ENCODE measurements at places on chromosomes 1 and 21.

DNA sequence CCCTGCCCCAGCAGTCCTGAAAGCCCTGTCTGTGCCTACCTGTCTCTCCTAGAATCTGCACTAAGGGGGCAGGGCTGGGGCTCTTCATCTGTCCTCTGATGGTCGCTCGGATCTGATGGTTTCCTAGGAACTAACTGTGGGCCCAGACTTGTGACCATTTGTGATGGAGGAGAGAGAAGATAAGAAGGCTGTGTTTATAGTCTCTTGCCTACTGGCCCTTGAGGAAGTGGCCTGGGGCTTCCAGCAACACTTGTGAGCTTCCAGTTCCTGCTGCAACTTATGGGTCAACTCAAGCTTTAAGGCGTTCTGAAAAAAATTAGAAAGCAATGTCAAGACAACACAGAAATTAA is 53.2 kb upstream of the SYNC start:
- DNase-seq = no peak

DNA sequence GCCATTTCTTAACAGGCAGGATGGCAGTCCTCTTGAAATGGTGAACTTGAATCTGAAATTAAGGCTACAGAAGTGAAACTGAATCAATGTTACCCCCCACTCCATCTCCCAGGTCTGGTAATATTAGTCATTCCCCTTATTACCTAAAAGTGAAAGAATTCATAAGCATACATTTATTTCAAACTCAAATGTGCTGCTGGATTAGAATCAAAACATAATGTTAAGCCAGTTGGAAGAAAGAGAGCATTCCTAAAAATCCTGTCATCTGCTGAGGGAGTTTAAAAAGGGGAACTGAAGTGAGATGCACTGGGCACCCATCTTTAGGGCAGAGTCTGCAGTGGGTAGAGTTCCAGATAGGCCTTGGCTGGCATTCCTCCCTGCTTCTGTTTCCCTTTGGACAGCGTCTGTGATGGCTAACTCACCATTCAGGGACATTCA is 17.4 kb downstream of the KIAA0319L start:
- no peak for DNase-seq

GRCh38 chr21:37748351-37748750 is 167.9 kb downstream of the KCNJ6 start:
- DNase-seq = no peak

- no peak for DNase-seq
These were observed 68.6 kb upstream of the ERRFI1 start for GRCh38 chr1:8094481-8095241.

GRCh38 chr1:177914603-177915002 is 55.3 kb downstream of the SEC16B start:
- no peak for DNase-seq

- DNase-seq = no peak
These were observed 25.5 kb downstream of the PCSK9 start for GRCh38 chr1:55064861-55065263.

DNA sequence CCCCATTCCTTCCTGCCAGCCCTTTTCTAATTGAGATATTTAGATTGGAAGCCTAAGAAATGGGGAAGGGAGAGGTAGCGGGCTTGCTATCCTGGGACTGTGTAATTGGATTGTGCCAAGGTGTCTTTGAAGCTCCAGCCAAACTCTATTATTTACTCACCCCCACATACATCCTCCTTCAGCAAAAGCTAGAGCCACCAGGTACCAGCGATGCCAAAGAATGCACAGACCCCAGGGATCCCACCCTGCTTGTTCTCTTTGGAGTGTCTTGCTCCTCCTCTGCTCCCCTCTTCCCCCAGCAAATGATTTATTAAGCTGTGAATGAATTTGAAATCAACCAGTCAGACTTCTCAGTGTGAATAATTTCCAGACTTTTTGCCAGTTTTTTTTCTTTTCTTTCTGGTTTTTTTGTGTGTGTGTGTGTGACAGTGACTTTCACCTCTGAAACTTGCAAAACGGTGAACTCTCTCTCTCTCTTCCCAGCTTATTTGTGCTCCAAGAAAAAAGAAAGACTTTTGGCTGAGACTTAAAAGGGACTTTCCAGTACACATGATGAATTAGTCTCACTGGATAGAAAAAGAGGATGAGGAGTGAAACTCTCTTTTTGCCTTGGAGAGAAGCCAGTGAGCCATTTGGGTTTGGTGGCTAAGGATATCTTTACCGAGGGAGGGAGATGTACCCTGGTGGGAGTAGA is 1.8 kb downstream of the VASH2 start:
- no peak for DNase-seq

GRCh38 chr1:238900334-238900865 is 486.0 kb upstream of the CHRM3 start:
- DNase-seq = no peak

- no peak for DNase-seq
These were observed 21.3 kb downstream of the TMCC2 start for GRCh38 chr1:205248793-205249601.

DNA sequence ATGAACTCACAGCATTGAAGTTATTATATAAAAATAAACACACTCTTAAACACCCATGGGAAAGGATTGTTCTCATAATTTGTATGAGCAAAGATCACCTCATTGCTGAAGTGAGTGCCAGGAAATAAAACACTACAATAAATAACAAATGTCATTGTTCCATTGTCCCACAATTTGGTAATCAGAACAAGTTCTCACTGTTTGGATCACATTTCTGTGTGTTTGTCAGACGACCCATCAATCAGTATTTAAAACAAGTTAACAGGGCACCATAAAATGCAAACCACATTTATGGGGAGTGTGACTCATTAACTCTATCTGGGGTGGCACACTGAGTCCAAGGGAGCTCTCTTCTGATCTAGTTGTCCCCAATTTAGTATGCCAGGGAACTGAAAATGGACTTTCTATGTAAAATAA is 124.5 kb downstream of the PTPRC start:
- no peak for DNase-seq

DNA sequence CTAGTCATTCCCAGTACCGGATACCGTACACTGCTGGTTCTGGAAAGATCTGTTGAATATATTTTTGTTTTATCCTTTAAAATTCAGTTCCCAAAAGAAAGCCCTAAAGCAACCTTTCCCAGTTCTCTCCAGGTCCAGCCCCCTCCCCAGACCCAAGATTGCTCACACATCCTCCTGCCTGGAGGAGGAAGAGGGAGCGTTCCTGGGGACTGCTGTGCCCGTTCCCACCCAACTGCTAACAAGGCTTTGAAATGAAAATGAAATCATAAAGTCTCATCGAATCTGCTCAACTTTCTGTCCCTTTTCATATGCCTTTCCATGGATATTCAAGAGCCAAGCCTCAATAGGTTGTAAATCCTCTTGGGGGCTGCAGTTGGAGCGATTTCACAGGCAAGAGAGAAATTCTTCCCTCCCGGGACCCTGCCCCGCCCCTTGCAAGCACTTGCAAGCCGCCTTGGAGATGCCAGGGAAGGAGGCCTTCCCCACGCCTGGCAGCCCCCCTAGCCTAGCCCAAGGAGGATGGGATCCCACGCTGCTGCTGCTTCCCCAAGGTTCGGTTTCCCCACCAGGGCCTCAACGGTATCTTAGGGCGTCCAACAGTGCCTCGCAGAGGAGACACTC is 113.2 kb upstream of the CACHD1 start:
- DNase-seq = no peak

- DNase-seq = no peak
These were observed 43.1 kb upstream of the TNFSF18 start for GRCh38 chr1:173093691-173094445.

DNA sequence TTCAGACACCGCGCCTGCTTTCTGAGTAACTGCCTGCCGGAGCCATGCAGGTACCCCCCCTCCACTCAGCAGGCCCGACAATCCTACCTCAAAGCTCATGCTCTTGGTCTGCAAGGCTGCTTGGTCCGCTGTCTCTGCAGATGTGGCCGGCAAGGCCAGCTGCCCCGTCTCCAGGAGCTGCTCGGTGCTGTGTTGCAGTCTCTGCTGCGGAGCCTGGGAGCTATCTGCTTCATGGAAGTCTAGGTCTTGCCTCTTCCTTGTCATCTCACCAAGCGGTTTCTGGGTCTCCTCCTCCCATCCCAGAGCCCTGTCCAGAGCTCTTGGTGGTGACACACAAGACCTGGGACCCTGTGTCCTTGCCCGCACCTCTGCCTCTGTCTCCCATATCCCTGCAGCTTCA is 24.0 kb upstream of the GNPAT start:
- DNase-seq = no peak

- DNase-seq = no peak
These were observed 98.2 kb downstream of the EPHB2 start for GRCh38 chr1:22808676-22809483.

DNA sequence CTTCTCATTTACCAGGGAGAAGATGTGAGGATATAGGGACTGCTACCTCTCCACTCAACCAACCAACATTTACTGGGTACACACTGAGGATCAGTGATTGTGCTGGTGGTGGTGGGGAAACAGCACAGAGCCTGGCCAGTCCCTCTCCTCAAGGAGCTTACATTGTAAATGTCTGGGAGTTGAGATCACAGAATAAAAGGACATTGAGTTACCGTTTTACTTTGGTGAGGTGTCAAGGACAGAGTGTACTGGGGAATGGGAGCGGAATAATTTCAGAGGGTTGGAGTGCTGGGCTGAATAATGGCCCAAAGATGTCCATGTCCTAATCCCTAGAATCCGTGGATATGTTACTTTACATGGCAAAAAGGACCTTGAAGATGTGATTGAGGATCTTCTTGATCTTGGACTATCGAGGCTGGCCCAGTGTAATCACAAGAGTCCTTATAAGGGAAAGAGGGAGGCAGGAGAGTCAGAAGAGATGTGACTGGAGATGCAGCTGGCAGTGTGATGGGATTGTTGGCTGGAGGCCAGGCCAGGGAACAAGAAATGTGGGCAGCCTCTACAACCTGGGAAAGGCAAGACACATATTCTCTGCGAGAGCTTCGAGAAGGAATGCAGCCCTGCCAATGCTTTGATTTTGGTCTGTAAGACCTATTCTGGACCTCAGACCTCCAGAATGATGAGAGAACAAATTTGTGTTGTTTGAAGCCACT is 26.6 kb upstream of the RWDD3 start:
- no peak for DNase-seq

DNA sequence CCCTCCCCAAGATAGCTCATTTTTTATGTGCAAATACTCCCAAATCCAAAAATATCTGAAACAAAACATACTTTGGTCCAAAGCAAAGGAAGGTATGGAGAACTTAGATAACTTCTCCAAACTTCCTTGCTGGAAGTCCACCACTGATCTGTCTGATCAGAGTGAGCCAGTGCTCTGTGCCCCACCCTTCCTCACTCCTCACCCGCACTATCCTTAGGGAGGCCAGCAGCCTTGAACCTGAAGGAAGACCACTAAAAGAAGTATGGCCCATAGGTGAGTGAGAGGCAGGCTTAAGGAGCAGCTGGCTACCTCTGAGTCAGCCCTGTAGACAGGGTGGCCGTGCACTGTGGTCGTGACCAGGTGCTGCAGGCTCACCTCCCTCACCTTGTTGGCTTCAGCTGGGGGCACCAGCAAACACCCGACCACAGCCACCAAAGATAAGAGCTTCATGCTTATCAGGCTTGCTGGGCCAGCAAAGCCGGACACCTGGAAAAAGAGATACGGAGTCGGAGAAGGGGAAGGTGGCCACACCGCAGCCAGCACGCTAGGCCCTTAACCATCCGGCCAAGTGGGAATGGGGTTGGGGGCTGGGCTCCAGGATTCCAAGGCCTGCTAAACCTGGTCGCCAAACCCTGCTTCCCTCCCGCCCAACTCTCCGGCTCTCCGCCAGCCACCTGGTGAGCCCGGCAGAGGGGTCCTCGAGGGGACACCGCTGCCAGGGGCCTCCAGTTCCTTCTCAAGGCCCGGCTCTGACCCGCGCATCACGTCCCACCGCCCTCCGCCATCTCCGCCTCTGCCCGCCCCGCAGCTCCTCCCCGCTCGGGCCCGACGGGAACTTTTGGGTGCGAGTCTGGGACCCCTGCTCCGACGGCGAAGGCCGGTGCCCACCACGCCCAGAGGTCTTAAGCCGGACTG is 543 bp downstream of the TMEM9 start:
- peak; percentile 23 for DNase-seq

DNA sequence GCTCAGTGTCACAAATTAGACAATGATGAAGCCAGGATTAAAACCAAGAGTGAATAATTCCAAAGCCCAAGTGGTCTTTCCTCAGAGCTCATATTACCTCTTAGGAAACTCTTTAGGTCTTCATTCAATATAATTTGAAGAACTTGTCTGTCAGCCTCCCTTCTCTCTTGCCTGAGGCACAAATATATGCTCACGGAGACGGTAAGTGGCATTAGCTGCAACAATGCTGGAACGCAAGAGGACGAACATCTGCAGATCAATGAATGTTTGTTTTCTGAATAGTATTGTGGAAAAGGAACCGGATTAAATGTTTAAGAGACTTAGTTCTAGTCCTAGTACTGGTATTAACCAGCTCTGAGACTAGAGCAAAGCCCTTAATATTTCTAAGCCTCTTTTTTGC is 39.7 kb upstream of the LYST start:
- no peak for DNase-seq

GRCh38 chr1:168373869-168374268 is 93.2 kb downstream of the TBX19 start:
- DNase-seq = no peak

DNA sequence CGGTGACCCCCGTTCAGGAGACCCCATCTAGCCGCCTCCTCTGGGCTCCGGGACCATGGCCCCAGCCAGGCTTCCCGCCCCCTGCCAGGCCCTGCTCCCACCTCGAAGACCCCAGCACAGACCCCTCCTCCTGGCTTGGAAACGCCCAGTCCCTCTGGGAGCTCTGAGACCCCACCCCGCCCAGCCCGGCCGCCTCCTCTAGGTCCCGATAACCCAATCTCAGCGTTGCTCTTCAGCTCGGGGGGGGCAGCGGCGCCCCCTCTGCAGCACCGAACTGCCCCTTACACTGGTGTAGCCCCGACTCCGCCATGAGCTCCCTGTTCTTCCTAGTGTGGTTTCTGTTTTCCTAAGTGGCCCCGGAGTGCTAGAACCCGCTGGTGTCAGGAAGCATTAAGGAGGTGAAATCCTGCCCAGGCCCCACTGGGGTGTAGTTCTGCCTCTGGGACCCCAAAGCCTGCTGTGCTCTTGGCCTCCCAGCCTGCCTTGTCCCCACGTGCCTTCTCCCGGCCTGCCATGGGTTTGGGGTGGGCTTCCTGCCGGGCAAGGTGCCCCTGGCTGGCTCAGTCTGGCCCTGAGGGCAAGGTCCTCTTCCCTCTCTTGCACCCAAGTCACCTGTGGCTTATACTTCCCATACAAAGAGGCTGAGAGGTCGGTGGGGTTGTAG is 10.7 kb upstream of the MMEL1 start:
- peak; percentile 80 for DNase-seq

DNA sequence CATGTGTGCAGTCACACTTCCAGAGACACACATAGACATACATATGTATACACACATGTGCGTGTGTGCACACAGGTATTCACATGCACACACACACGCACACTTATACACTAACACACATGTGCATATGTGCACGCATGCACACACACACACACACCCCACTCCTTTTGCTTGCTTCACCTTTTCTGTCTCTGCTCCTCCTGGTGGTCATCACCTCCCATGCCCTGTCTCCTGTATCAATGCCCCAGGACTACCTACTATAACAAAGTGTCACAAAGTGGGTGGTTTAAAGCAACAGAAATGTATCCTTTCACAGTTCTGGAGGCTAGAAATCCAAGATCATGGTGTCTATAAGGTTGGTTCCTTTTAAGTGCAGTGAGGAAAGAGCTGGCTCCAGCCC is 27.4 kb downstream of the ETS2 start:
- no peak for DNase-seq
